ENCODE measurements at places on chromosomes 2 and 18.

GRCh38 chr2:69214898-69215297, 172.1 kb downstream of the GFPT1 start:
- DNase-seq, result no peak

GRCh38 chr18:58493516-58494253, 135.2 kb downstream of the ALPK2 start:
- peak; percentile 83 for DNase-seq

- DNase-seq, result no peak
These were observed 51.3 kb downstream of the ACSL3 start for GRCh38 chr2:222912117-222912516.

DNA sequence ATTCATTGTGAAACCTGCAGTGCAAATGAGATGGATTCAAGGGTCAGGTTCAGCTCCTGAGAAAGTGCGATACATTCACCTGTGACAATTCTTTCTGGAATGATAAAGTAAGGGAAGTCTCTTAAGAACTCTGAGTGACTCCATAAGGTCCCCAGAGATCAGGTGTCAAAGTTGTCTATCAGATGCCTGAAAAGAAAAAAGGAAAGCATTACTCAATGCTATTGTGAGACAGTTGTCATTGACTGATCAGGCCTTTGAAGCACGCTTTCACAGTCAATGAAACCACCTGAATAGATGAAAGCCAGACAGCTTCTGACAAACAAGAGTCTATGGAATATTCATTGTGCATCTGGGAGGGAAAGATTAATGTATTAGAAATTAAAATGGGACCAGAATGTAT, 252.7 kb upstream of the GALNT5 start:
- no peak for DNase-seq

DNA sequence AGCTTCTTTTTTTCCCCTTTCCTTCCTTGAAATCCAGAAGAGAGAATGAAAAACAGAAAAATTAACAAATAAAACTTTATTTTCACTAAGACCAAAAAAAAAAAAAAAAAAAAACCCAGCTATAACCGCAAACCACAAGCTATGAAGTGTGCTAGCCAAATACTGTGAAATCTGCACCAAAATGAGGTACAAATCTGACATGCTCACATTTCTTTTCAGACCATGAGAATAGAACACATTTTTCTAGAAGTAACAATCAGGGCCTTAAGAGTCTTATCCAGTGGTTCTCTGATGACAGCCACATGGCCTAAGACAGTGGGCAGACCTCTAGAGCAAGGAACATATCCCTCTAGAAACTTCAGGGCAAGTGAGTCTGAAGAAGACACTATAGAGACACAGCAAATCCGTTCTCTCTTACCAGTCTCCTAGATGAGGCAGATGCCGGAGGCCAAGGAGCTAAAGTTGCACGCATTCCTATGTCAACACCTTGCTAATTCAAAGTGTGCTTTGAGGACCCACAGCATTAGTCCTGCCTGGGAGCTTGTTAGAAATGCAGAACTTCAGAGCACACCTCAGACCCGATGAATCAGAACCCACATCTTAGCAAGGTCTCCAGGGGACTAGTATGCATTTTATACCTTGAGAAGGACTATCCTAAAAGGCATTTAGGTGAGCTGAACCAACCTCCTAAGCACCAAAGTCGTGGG, 317.1 kb downstream of the MYCN start:
- DNase-seq, result no peak

GRCh38 chr2:195319548-195320412, 337.2 kb upstream of the SLC39A10 start:
- no peak for DNase-seq

- no peak for DNase-seq
These were observed 8.2 kb downstream of the SERPINB7 start for GRCh38 chr18:63783394-63783793.

GRCh38 chr2:239282448-239283287, 118.2 kb downstream of the HDAC4 start:
- no peak for DNase-seq

- no peak for DNase-seq
These were observed 125.0 kb upstream of the ARHGAP28 start for GRCh38 chr18:6604573-6604941.

DNA sequence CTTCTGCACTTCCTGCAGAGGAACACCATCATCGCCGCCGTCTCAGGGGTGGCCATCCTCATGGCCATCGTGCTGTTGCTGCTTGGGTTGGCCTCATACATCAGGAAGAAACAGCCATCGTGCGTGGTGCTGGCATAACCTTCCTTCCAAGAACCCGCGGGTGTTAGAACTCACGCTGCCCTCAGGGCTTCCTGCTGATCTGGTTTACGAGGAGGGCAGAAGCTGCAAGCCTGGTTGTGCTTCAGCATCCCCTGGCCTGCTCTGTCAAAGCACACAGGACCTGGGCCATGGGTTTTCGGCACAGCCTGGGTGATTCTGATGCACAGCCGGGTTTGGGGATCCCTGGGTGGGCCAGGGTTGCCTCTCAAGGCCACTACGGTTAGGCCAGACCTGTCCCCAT, 12.2 kb upstream of the ZAP70 start:
- DNase-seq, result no peak

DNA sequence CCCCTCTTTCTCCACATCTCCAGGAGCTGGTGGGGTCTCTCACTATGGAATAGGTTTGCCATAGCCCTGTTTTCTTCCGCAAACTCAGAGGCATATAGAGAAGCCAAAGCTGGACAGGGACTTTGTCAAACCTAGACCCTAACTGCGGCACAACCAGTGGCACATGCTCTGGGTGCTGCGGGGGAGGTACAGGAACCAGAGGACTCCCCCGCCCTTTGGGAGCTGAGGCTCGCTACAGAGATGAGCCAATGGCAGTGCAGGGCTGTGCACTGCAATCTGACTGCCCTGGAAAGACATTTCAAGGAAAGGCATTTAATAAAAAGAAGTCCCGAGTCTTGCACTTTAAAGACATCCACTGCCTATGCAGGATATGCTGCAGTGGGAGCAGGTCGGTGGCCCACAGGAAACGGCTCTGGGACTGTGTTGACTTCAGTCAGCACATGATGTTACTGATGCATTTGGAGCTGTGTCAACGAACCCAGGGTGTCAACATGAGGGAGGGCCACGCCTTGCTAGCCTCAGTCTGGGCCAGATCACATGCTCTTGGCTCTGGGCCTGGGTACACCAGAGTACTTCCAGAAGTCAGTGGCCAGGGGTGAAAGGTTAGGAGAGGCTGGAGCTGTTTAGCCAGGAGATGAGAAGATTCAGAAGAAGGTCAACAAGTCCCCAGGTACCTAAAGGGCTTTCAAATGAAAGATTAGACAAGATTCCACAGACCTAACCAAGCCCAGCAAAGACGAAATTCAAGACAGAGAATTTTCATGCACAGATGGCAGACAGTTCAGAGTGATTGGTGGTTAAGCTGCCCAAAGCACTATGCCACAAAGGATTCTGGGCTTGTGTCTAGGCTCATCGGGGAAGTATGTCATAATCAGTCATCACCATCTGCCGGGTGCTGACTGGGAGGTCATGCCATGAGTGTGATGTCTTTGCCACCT, 8.2 kb downstream of the SLC35F6 start:
- peak; percentile 78 for DNase-seq

DNA sequence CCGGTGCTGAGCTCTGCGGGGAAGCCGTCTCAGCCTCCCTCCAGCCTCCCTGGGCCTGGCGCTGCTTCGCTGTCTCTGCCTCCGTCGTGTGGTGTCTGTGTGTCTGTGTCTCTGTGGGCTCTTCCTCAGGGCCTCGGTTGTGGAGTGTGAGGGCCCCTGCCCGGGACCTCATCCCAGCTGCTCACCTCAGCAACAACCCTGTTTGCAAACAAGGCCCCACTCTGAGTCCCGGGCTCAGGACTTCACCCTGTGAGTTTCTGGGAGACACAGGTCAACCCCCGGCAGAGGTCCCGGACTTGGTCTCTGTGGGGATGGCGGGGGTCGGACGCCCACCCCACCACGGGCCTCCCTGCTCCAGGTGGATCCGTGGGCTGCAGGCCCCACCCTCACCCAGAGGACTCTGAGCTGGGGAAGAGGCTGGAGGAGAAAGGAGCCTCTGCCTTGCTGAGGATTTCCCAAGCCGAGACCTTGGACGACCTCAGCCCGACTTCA, 127.4 kb upstream of the CTDP1 start:
- no peak for DNase-seq

DNA sequence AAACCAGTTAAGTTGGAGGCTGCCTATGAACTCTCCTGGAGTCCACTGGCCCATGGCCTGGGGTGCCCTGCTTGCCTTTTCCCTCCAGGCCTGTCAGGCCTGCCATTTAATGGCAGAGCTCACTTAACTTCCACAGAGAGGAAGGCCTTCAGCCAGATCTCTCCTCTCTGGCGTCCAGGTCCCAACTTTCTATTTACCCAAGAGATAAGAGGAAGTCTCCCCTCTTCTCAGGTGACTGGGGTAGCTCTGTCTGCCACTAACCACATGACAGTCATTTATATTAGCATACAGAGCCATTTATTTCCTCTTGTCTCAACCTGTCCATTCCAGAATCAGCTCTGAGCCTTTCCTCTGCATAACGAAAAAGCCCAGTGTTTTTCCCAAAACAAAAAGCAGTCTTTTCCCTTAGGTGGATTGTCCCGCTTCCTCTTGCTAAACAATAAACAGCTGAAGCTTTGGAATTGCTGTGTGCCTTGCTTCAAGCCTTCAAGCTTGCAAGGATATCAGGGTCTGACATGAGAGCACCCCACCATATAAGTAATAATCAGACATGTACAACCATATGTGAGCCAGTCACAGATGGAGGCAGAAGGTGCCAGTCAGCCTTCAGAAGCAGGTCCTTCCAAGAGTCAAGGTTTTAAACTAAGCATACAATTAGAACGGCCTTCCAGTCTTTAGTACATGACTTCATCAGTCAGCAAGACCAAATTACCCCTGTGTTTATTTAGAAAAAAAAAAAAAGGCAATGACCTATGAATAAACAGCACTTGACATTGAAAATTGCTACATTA, 71.2 kb upstream of the STPG4 start:
- DNase-seq, result no peak

DNA sequence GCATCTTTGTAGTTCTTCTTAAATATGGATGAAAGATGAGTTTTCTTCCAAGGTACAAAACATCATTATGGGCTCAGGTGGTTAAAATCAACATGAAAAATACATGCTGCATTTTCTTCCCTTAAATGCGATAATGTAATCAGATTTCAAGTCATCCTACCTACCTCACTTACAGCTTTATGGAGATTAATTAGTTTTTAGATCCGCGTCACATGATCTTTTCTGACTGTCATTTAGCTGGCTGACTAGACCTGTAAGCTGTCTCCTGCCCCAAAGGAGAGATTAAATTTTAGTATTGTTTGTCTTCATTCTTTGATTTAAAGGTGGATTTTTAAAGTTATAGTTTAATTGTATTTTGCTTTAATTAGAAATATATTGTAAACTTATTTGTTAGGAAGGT, 678.0 kb upstream of the ZEB2 start:
- DNase-seq, result no peak

DNA sequence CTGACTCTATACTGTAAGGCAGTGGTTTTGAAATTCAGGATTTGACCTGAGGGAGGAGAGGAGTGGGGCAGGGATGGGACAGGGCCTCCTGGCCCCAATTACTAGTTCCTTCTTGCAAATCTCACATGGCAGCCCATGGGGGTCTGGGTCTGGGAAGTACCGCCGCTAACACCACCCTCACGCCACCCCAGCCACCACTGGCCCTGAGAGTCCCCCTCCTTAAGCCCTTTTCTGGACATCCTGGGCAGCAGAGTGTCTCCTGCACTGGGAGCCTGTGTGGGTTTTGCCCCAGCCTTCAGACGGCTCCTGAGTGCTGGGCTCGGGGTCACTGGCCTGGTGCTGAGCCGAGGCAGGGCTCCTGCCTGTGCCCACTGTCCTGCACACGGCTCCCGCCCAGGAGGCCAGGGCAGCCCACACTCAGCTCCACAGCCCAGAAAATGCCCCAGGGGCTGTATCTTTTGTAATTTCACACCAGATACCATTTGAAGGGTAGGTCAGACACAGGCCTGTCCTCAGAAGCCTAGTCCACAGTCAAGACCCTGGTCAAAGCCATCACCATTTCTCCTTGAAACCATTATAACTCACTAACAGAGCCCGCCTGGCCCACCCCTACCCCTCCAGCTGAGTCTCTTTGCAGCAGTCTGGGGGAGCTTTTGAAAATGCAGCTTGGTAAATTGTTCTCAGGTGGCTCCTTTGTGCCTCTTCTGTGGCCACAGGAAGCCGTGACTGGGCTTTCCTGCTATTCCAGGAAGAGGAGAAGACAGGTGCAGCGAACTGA, 55.1 kb downstream of the CYP27C1 start:
- no peak for DNase-seq

GRCh38 chr2:113075030-113075429, 7.3 kb downstream of the IL1F10 start:
- DNase-seq, result no peak

DNA sequence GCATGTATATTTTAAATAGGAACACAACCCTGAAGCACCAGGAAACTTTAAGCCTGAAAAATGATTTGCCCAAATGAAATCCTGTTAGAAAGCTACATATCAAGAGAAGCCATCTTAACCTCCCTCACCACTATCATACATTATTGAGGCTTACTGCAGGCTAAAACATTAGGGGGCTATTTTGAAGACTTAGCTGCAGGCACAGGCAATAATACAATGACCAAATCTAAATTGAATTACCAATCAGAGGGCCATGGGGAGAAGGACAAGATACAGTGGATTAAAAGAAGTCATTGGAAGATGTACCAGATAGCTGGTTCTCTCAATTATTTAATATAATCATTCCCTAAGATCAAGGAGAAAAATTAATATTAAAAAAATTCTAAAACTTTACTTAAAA, 73.7 kb downstream of the THADA start:
- no peak for DNase-seq

All from hippocampal formation (tissue), 2 donors.